ENCODE measurements at places on chromosomes 2 and 18.

GRCh38 chr2:73418343-73418742 is 32.7 kb downstream of the ALMS1 start:
- DNase-seq = no peak

DNA sequence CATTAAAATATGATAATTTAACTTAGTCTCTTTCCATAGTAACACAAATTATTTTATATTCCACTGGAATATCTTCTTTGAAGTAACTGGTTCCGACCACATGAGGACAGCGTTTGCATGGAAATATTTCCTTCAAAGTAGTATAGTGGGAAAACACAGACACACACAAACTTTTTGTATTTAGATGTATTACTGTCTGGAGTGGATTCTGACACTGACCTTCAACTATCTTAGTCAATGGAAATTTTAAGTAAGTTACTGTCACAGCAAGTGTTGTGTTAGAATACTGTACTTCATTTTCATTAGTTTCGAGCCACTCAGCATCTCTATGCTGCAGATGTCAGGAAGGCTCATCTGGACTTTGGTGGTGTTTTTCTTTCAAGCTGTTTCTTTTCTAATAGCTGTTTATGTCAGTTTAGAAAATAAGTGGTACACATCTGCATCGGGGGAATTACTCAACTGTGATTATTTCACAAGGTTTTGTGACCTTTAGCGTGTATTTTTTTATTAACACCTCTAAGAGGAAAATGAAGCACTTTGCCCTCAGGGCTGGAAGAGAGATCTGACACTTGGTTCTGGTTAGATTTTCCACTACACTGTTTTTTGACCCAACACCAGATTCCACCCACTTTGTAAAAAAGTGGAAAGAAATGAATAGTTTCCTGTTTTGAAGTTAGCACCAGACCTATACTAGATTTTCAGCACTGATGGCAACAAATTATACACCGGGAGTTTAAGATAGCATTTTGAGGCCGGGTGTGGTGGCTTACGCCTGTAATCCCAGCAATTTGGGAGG is 18.9 kb upstream of the THOC1 start:
- no peak for DNase-seq

DNA sequence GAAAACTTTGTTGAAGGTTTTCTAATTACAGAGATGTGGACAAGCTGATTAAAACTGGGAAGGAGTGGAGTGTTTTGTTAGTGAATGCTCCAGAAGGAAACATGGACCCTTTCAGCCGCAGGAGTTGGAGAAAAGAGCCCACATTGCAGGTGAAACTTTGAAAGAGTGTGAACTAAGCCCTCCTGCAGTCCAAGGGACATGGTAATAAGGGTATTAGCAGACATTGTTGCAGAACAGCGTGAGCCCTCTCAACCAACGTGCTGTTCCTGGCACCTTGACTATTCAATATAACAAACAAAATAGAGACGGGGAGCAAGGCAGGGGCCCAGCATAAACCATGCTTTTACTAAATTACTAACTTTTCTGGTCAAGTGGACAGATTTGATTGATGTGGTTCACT is 122.7 kb downstream of the EPHA4 start:
- no peak for DNase-seq

- DNase-seq = no peak
Measured at GRCh38 chr2:119739580-119740255, 20.0 kb upstream of the PTPN4 start.

DNA sequence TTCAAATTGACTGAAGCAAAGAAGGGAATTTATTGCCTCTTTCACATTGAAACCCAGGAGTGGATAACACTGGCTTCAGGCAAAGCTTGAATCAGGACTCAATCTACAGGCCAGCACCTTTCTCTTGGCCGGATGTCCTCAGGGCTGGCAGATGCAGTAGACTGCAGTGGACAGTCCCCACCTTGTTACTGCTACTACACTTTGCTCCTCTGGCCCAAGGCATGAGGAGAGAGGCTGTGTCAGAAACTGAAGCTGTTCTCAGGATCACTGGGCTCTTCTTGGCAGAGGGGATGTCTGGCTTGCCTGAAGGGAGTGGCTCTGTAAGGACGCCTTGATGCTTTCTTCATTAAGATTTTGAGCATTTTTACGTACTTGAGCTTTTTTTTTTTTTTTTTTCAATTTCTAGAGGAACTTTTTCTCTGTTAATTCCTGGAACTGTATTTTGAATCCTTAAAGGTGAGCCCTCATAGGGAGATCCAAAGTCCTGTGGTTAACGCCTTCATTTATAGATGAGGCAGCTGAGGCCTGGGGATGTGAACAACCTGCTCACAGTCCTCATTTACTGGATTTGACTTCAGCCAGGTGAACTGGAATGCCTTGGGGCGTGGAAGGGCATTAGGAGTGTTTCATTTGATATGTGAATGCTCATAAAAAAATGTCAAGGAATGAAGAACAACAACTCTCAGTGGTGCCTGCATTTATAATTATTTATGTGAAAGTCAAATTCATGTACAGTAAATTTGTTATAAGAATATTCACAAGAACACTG is 36.6 kb downstream of the CASP10 start:
- DNase-seq = no peak

- DNase-seq = no peak
Measured at GRCh38 chr2:18413676-18414396, 146.6 kb downstream of the RDH14 start.

DNA sequence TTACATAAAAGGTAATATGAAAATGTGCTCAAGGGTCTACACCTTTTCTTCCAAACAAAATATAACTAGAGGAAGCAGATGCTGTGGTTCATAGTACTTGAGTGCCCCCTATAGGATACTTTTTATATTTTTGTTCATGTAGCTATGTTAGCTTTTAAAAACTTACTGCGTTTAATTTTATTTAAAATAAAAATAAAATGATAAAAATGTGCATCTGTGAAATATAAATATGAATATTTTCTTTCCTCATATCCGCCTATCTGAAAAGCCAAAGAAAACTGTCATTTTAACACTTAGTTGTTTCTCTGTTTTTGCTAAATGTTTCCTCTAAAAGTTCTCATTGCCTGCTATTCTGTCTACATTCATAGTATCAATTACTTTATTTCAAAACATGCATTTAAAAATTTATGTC is 9.6 kb upstream of the LRP1B start:
- DNase-seq = no peak

- no peak for DNase-seq
Measured at GRCh38 chr2:127953128-127953718, 67.5 kb upstream of the AMMECR1L start.

All from T-helper 2 cell (primary cell).